NCI-H82 (cell line): ENCODE measurements at places on chromosomes 11 and 22.
A peak's percentile ranks its signal among the peaks of the same experiment; 100 is the strongest.

DNA sequence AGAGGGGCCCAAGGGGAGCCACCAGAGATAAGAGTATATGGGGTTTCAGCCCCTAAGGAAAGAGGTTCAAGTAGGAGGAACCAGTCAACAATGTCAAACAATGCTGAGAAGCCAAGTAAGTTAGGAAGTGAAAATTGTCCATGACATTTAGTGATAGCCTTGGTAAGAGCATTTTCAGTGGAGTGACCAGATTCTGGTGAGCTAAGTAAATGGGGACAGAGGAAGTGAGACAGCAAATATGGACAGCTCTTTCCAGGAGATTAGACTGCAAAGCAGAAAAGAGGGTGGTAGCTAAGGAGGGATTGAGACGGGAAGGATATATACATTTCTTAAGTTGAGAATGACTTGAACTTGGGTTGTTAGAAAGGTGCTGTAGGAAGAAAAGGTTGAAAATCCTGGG is 22.9 kb downstream of the POLD3 start:
- no peak for DNase-seq

DNA sequence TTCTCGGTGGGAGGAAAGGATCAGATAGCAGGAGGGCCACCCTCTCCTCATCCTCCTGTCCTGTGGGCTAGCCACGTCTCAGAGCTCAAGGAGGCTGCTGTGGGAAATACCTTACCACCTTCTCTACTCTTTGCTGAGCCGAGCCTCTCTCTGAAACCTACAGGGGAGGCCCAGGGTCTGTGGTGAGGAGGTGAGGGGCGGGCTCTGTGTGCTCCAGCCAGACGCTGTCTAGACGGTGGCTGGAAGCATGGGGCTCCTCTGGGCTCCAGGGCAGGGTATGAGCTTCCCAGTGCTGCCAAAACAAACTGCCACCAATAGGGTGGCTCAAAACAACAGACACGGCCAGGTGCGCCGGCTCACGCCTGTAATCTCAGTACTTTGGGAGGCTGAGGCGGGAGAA is 5.5 kb upstream of the TMPRSS6 start:
- no peak for DNase-seq

DNA sequence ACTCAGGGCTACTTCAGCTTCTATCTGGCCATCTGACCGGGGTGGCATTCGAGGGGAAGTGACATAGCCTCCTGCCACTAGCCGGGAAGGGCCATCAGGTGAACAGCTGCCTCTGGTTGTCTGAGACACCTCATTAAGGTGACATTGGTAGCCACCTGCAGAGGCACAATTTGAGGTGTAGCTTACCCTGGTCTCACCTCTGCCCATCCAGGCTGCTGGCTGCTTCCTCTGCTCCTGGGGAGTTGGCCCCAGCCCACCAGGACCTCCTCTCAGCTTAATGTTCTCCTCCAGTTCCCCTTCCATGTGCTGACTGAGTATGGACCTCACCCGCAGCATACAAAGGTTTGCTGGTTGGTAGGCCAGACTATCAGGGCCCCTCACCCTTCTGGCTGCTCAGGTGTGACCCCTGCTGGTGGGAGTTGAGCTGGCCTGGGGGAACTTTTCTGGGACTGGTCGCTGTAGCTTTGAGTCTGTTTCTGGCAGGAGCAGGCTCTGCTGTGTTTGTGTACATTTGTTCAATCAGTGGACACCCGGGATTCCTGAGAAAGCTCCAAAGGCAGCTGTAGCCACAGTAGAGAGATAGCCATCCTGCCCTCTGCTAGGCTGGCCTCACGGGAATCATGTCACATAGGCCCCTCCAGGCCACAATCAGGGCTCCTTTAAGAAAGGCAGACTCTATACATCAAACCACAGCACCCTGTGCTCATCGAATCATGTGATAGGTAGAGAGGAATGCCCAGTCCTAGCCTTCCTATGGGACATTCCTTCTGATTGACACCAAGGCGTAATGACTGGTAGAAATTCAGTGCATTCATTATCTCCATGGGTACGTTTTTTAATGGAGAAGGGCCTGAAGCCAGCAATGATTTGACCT is 295.1 kb upstream of the PLET1 start:
- DNase-seq = peak; percentile 54

DNA sequence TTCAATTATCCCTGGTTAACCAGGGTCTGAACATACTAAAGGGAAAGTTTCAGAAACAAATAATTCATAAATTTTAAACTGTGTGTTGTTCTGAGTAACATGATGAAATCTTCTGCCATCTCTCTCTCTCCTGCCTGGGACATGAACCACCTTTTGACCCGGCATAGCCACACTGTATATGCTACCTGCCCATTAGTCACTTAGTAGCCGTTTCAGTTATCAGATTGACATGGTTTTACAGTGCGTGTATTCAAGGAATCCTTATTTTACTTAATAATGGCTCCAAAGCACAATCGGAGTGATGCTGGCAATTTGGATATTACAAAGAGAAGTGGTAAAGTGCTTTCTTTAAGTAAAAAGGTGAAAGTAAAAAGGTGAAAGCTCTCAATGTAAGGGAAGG is 227.1 kb upstream of the CCDC179 start:
- no peak for DNase-seq
